ENCODE measurements at places on chromosomes 7 and 10.

DNA sequence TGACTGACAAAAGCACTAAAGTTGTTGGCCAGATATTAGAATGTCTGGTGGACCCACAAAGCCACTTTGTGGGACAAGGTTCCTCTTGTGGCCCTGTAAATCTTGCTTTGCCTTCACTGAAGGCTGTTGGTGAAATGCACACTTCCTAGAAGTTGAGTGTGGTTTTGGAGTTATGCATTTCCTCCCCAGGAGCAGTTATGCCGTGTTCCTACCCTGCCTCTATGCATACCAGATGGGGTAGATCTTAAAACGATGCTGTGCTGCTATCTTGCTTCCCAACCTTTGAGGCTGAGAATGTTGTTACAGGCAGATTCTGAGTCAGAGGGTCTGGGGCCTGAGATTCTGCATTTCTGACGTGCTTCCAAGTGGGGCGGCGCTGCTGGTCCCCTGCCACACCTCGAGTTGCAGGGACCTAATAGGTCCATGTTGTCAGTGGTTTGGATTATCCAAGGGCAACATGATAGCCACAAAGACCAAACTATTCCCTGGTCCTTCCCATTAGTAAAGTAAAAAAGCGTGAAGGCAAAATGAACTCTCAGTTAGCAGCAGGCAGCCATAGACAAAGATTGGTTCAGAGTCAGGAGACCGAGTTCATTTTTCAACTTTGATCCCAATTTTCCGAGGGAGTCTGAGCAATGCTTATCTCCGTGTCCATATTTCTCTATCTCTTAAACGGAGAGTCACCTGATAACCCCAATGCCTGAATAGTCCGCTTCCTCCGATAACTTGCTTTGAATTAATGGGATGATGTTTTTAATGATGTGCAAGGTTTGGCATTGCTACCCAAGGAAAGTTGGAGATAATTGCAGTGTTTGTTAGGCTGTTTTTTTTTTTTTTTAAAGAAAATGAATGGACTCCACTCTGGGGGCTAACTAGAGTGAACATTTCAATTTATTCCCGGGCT is 55.8 kb downstream of the CDHR3 start:
- DNase-seq = no peak

DNA sequence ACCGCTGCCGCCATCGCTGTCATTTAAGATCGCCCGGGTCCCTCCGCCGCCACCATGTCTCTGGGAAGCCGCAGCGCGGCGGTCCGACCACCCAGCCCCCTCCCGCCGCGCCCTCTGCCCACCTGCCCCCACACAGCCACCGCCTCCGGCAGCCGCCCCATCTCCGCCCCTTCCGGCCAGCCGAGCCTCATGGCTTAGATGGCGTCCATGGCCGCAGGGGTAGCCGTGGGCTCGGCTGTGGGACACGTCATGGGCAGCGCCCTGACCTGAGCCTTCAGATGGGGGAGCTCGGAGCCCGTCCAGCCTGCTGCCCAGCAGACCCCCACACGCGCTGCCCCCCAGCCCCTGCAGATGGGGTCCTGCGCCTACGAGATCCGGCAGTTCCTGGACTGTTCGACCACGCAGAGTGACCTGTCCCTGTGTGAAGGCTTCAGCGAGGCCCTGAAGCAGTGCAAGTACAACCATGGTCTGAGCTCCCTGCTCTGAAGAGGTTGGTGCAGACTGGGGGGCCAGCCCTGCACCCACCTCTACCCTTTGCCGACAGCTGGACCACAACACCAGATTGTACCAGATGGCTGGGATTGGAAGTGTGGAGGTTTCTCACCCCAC is 38.0 kb upstream of the TARP start:
- DNase-seq = no peak

DNA sequence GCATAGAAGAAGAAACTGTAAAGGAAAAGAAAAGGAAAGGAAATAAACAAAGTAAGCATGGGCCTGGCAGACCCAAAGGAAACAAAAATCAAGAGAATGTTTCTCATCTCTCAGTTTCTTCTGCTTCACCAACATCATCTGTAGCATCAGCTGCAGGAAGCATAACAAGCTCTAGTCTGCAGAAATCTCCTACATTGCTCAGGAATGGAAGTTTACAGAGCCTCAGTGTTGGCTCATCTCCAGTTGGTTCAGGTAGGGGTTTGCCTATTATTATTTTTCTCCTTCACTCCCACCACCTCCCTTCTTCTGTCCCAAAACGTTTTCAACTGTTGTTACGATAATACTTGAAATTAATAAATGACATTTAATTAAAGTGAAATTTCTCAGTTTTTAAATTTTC is 139.6 kb downstream of the MLLT10 start:
- no peak for DNase-seq

- no peak for DNase-seq
Observed at GRCh38 chr7:23075571-23075970, 30.0 kb upstream of the KLHL7 start.

DNA sequence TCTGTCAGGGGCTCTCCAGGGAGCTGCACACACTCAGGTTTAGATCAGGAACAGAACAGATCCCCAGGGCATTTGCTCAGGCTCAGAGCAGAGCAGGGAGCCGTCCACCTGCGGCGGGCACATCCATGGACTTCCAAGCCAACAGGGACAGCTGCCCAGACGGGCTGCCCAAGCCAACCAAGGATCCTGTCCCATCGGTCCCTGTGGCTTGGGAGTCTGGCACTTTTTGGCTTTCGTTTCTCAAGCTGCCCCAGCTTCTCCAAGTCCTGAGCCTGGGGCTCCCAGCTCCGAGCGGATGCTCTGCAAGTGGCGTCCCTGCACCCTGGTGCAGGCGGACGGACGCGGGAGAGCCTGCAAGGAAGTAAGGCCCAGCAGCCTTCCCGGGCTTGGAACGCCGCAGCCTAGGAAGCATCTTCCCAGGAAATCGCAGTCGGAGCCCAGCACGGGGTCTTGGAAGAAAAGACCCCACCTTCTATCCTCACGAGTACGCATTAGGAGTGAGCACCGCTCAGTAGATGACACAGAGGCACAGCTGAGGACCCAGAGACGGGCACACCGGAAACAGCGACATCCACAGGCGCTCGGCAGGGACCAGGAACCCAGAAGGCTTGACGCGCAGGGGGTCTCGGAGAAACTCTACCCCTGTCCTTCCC is 6.0 kb downstream of the GPR146 start:
- no peak for DNase-seq

GRCh38 chr7:79240413-79240812 is 213.1 kb downstream of the MAGI2 start:
- no peak for DNase-seq

- DNase-seq = no peak
Observed at GRCh38 chr10:1374511-1375345, 318.5 kb downstream of the WDR37 start.

- no peak for DNase-seq
Observed at GRCh38 chr10:5416981-5417380, 4.6 kb downstream of the NET1 start.

DNA sequence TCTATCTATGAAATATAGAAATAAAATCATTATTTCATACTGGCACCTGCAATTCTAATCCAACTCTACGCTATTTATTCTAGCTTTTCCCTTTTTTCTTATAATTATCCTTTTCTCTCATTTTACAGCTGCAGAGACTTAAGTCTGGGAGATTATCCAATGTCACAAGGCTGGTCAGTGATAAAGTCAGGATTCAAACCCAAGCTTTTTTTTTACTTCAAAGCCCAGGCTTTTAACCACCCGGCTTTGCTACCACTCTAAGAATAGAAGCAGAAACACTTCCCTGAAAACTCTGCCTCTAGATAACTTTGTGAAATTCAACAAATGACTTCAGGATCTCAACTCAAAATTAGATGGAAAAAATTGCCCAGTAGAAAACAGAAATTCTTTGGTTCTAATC is 552.5 kb downstream of the IPMK start:
- no peak for DNase-seq

DNA sequence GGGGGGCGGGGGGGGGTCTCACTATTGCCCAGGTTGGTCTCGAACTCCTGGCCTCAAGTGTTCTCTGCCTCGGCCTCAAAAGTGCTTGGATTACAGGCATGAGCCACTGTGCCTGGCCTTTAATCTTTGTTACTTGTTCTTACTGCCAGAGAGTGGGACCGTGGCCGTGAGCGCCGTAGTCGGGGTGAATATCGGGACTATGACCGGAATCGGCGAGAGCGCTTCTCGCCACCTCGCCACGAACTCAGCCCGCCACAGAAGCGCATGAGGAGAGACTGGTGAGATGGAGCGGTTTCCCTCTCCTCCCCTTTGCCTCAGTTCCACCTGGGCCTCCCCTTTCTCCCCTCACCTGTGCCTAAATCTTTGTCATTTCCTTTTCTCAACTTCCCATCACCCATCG is 6.2 kb downstream of the SRRT start:
- DNase-seq = no peak

GRCh38 chr7:128299109-128299607 is 44.5 kb downstream of the RBM28 start:
- DNase-seq = no peak

- no peak for DNase-seq
Observed at GRCh38 chr7:26265065-26265464, 26.6 kb upstream of the SNX10 start.

- DNase-seq = no peak
Observed at GRCh38 chr7:122618585-122619189, 80.2 kb downstream of the RNF133 start.

- no peak for DNase-seq
Observed at GRCh38 chr7:100641463-100641859, at the start of gene TFR2. TSS of gene TFR2 (minus strand) at chr7:100641552. CDS start at chr7:100641509, 43 bp downstream.

- no peak for DNase-seq
Observed at GRCh38 chr7:131690441-131690840, 134.0 kb upstream of the PODXL start.

- DNase-seq = no peak
Observed at GRCh38 chr7:85191383-85191782, 4.5 kb upstream of the SEMA3D start.

DNA sequence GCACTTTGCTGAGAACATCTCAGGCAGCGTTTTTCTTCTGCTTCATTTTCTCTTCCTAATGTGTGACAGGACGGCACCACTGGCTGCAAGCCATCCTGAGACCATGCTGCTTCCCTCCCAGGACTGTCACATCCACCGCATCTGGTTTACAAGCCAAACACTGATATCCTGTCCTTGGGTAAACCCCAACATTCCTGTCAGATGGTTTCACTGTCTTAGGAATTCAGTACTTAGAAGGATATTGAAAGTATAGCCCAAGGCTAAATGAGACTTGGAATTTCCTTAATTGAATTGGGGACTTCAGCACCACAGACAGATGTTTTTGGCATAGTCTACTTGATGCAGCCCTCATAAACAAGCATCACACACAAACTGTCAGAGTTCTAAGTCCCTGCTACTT is 74.2 kb upstream of the PLXNA4 start:
- DNase-seq = peak; percentile 48

- no peak for DNase-seq
Observed at GRCh38 chr10:72218325-72218724, 2.2 kb upstream of the ASCC1 start.

GRCh38 chr10:21700474-21700873 is 166.4 kb downstream of the MLLT10 start:
- no peak for DNase-seq

DNA sequence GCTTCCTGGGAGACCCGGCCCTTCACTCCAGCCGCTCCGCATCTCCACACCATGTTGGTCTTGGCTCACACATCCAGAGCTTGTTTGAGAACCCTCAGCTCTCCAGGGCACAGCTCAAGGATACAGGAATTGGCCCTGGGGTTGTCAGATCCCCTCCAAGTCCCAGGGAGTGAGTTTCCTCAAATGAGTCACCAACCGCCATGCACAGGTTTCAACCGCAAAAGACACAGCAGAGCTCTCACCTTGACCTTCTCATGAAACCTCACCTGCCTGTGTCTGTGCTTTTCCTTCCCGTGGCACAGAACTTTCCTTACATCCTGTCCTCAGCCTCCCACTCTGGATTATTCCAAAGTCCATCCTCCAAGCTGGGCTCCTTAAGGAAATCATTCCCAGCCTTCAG is 20.6 kb downstream of the AZGP1 start:
- no peak for DNase-seq

- DNase-seq = no peak
Observed at GRCh38 chr7:138002828-138003189, 923 bp upstream of the CREB3L2 start.
